ENCODE measurements at places on chromosomes 2 and 18. TPM values are rescaled to one million over a fixed set of nuclear protein-coding genes. Genes with fewer than 3 reads are reported as not detected.

ZNF385B gene
- total RNA-seq: 0.49 TPM

ANO7 gene
- 1.00 TPM for total RNA-seq

ASB18 gene
- total RNA-seq: not detected

UBXN4 gene
- 50.7 TPM for total RNA-seq

GAL3ST2 gene
- total RNA-seq: not detected

FBXO36 gene
- total RNA-seq: 2.6 TPM

TGFA gene
- not detected for total RNA-seq

SCN9A gene
- total RNA-seq: 0.68 TPM

ERFE gene
- 3.9 TPM for total RNA-seq

NMUR1 gene
- not detected for total RNA-seq

CFAP65 gene
- total RNA-seq: not detected

NT5C1B gene
- total RNA-seq: 0.10 TPM

TBR1 gene
- total RNA-seq: not detected

Measured in cardiac ventricle fibroblast (primary cell).